NCI-H187 treated with DMSO at 0.1 percent for 48 hours (cell line): ENCODE measurements at places on chromosomes 7 and 10.

- DNase-seq, result no peak
Observed at GRCh38 chr7:118330388-118330787, 105.9 kb downstream of the ANKRD7 start.

- no peak for DNase-seq
Observed at GRCh38 chr7:95209276-95209675, 115.1 kb downstream of the PON1 start.

GRCh38 chr10:100725869-100726426 is 19.4 kb upstream of the PAX2 start:
- DNase-seq, result no peak

GRCh38 chr10:7409732-7410168 is 1.1 kb downstream of the SFMBT2 start:
- no peak for DNase-seq

DNA sequence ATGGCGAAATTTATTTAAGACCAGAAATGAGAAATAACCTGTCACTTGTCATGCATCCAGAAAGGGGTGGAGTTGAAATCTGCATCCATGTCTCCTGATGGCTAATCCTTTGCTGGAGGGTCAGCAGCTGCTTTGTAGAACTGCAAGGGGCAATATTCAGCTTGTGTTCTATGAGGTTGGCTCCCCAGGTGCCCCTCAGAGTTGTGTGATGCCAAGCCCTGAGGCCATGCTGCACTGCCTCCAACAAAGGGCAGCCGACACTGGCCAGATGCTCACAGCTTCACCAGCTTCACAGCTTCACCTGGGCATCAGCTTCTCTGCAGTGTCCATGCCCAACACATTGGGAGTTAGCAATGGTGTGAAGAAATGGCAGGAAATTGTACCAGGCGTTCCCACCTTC is 64.0 kb upstream of the TMEM72 start:
- DNase-seq, result no peak

GRCh38 chr7:47047384-47047783 is 534.5 kb downstream of the TNS3 start:
- no peak for DNase-seq

DNA sequence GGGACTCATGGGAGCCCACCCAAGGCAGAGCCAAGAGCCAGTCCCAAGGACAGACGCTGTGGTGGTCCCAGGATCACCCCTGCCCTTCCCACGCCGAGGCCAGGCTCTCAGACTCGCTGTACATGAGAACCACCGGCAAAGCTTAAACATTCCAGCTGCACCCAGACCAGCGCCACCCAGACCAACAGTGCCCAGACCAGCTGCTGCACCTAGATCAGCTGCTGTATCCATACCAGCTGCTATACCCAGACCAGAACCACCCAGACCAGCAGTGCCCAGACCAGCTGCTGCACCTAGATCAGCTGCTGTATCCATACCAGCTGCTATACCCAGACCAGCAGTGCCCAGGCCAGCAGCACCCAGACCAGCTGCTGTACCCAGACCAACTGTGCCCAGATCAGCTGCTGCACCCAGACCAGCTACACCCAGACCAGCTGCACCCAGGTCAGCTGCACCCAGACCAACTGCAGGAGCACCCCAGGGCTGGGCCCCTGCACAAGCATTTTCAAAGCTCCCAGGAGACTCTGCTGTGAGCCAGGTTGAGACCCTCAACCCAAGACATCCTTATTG is 47.9 kb upstream of the CNPY1 start:
- DNase-seq, result no peak

- DNase-seq, result no peak
Observed at GRCh38 chr10:119677904-119678755, 26.9 kb downstream of the BAG3 start.

DNA sequence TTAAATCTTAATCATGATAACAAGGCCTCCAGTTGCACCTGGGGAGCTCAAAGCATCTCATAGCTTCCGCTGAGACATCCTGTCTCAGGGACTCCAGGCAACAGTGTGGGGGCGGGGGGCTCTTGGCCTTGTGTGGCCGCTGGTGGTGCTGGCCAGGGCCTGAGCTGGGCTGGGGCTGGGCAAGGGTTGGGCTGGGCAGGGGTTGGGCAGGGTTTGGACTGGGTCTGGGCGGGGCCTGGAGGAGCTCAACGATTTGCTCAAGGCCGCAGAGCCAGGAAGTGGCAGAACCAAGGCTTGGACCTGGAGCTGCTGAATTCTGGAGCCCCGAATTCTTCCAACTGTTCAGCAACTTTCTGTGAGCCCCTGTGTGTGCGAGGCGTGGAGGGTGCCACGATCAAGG is 37.9 kb upstream of the PSMG3 start:
- DNase-seq, result no peak

- no peak for DNase-seq
Observed at GRCh38 chr10:101558204-101558603, 29.9 kb downstream of the POLL start.

- no peak for DNase-seq
Observed at GRCh38 chr7:43204081-43204480, 91.6 kb downstream of the HECW1 start.

DNA sequence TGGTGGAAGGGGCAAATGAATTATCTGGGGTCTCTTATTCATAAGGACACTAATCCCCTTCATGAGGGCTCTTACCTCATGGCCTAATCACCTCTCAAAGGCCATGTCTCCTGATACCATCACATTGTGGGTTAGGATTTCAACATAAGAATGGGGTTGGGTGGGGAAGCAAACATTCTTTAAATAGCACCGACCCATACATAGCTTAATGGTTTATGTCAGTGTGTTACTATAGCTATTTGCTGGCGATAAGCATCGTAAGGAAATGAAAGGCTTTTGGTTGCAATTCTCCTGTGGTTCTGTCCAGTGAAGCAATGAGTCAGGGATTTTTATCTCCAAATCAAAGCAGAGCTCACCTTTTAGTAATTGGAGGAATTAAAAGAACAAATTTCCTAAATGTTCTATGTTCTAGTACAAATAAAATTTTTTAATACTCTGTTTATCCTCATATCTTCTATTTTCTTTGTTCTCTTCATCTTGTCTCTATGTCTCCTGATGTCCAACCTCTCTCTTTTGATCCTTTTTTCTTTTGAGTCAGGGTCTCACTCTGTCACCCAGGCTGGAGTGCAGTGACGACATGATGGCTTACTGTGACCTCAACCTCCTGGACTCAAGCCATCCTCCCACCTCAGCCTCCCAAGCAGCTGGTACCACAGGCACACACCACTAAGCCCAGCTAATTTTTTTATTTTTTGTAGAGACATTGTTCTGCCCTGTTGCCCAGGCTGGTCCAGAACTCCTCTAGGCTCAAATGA is 57.0 kb upstream of the GLCCI1 start:
- no peak for DNase-seq

GRCh38 chr10:79127151-79127961 is 58.6 kb downstream of the ZMIZ1 start:
- DNase-seq, result no peak

DNA sequence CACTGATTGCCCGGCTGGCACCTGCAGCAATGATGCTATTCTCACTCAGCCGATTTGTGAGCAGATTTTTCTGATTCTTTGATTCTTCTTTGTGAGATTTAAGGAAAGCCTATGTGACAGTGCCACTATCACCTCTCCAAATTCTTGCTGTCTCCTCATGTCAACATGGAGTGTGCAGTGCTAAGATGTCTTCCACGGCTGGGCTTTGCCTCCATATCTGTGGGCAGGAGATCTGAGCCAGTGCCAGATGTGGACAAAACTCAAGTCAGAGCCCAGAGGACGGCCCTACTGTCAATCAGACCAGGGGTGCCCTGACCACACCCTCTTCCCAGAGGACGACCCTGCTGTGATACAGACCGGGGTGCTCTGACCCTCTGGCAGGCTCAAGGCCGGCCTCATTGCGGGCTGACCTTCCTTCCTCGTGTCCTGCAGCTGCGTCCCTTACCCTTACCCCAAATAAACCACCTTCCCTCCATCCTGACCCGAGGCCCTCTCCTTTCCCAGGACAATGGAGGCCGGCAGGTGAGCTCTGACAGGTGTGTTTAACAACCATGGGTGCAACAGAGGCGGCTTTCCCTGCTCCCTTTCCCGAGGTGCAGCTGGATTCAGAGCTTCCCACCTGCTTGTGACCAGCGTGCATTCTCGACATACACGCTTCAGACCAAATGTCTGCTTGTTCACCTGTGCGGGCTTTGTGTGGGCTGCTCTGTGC is 221.4 kb downstream of the ADARB2 start:
- no peak for DNase-seq

DNA sequence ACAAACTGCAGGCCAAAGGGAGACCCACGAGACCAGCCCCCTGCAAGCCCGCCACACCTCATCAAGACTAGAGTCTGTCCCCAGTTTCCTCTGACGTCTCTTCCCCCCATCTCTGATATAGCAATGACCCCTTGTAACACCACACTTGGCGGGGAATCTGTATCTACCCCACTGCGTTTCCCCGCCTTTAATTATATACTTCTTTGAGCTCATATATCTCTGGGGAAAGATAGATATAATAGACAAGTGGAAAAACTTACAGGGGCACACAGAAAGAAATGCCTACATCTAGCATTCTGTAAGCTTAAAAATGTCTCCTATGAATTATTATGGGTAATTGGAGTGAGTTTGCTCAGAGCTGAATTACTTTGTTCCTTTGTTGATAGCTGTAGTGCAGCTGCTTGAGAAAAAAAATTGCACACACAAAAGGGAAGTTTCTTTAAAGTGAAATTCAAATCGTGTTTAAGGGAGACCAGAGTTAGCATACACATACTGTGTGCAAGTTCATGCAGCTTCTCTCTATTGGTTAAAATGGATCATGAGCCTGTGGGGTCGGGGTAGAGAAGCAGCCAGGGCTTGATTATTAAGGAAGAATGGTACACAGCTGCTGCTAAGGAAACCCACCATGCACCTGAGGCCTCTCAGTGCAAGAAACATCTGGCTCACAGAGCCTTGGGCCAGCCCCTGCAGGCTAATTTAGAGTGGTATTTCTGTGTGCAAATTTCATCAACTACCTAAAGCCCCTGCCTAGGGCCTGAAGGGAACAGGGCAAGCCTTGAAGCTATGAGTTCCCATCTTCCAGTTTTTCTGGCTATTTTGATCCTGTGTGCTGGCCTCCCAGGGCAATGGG is 32.5 kb downstream of the CDCA7L start:
- DNase-seq, result no peak

- DNase-seq, result no peak
Observed at GRCh38 chr10:78365694-78366093, 332.0 kb downstream of the RPS24 start.

DNA sequence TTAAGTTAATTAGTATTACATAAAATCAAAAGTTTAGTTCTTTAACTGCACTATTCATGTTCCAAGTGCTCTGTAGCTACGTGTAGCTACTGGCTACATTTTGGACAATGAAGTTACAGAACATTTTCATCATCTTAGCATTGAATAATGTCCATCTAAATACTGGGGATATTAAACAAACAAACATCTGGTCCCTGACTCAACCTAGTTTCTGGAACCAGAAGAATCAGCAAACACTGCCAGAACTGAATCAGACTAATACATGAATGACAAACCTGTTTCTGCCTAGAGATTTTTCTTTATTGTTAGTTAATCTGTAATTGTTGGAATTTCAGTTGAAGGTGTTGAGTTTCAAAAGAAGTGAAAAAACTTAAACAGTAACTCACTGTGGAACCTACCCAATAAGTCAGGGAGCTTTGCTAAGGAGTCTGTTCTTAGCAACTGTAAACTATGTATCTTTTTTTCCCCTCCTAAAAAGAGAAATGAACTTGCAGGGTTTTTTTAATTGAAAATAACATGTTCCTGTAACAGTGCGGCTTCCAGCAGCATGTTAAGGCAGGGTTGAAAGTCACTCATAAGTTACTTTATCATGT is 58.3 kb downstream of the CDK13 start:
- DNase-seq, result no peak

DNA sequence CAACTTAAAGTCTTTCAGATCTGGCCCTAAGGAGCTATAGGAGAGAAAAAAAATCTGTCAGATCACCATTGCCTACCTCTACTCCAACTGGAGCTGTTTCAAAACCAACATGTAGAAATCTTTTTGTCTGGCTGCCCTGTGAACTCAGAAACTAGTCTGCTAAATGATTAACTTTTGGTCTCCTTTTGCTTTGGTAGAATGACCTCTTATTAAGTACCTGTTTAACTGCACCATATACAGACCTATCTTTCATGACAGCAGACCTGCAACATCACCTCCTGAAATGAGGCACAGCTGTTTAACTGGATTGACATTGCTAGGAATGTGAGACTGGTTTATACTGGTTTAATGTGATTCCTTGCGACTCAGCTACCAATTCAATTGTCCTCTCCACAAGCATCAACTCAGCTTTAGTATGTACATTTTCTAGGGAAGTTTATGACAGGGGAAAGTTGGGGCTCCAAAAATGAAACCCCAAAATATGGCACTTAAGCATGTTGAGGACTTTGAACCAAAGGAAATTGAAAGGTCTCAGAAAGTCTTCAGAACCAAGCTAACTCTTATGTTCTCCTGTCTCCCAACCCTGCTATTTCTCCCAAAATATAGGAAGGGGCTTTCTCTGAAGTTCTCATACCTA is 1.8 kb downstream of the CYP3A43 start:
- no peak for DNase-seq
